ENCODE measurements at places on chromosomes 2 and 18.

- DNase-seq = no peak
Measured at GRCh38 chr18:23970161-23971096, 44.1 kb upstream of the TTC39C start.

DNA sequence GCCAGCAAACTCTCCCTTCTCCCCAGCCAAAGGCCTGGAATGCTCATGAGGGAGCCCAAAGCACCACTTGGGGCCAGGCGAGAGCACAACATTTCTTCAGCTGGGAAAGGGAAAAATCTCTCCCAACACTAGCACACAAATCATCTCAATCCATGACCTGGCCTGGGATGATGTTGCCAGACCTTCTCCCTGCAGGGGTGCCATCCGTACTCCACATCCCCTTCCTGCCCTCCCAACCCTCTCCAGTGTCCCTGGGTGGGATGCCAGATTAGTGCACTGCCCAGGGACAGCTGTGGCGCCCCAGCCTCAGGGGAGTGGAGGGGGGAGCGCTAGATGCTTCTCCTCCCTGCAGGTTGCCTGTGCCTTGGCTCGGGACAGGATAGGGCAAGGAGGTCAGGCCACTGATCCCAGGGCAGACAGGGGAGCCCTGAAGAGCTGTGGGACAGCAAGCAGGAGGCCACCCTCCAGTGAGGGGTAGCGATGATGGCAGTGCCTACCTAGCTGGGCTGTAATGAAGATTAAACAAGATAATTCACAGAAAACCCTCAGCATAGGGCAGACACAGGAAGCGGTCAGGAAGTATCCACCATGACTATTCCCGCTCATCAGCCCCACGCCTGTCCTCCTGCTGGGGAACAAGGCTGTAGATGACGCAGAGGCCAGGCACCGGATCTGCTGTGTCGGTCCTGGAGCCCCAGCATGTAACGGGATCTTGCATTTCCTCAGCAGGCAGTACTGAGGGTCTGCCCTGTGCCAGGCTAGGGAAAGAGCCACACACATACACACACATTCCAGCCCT, 31.1 kb downstream of the SERTAD2 start:
- peak; percentile 37 for DNase-seq

GRCh38 chr2:65121-65520, 18.8 kb upstream of the FAM110C start:
- DNase-seq = no peak

DNA sequence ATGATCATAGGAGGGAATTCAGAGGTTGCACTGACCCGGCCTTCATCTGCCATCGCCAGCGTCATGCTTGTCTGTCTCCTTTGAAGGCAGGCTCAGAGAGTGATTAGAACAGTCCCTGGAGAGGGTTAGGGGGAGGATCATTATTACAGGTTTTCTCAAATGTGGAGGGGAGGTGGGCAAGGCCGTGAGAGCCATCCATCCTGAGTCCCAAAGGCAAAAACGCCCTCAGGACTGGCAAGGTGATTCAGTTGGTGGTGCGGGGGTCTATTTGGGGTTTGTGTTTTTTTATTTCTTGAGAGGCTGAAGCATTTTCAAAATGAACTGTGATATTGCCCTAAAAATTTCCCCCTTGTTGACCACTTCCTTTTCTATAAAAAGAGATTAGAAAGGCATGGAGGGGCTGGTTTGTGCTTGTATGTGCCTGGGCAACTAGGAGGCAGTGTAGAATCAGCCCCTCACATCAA, 39.3 kb upstream of the GYPC start:
- DNase-seq = no peak

DNA sequence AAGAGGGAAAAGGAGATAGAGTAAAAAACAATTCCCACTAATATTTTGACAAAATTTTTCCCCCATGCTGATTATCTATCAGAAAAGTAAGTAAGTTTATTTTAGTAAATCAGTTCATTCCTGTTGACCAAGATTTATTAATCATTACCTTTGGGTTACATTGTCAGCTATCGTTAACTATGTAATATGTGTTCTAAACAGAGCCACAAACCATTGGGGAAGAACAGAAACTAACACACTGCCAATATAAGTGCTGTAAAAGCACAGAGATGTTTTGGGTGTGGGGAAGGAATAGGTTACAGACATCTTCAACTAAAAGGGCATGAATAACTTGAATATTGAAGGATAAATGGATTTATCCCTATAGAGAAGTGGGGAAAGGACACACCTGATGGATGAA, 42.5 kb upstream of the ACADL start:
- DNase-seq = no peak
